ENCODE measurements at places on chromosomes 3 and 15.
A peak's percentile ranks its signal among the peaks of the same experiment; 100 is the strongest.

DNA sequence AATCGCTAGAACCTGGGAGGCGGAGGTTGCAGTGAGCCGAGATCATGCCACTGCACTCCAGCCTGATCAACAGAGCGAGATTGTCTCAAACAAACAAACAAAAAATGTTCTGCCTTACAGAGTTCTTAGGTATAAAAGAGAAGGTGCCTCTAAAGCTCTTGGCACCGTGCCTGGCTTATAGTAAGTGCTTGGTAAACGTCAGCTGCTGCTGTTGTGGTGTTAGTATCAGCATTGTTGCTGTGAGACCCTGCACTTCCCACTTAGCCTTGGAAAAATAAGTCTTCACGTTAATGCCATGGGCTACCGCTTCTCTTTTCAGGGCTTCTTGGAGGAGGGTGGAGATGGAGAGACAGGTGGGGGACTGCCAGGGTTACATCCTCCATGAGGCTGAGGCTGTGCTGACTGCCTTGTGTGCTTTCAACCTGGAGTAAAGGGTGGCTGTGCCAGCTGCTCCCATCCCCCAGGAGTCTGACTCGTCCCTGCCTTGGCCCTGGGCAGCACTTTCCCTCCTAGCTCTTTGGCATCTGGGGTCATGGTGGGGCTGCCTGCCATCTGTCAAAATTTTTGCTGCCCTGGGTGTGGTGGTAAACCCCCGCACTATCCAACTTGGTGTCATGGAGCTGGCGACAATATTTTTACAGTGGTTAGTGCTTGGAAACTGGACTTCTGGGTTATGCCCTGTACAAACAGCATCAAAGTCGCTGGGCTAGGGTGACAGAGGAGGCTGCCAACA, 17.8 kb downstream of the FLNB start:
- no peak for DNase-seq

DNA sequence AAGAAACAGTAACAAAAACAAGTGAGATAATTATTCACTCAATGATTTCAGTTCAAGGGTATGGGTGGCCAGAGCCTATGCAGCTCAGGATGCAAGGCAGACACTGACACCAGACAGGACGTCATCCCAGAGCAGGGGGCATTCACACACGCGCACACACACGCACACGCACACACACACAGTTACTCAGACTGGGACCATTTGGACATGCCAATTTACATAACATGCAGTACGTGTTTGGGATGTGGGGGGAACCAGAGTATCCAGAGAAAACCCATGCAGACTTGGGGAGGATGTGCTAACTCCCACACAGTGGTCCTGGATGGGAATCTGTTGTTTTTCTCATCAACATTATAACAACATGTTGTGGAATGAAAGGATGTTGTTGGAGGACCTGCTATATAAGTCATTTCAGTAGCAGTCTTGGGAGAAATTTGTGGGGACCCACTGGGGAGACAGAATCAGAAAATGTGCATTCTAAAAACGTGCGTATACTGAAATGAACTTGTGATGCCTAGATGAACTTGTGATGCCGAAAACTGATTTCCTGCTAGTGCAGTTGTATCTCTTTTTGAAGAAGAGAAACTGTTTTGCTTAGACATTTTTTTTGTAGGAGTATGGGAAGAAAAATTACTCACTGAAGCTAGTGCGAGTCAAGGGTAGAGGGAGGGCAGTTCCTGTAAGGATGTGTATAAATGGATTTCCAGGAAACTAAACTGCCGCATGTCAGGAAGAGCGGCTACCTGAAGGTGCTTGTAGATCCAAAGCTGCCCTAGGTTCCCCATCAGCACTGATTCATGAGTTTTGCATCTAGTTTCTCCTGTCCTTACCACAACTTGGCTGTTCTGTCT, 25.2 kb downstream of the CD200 start:
- DNase-seq: peak; percentile 53

DNA sequence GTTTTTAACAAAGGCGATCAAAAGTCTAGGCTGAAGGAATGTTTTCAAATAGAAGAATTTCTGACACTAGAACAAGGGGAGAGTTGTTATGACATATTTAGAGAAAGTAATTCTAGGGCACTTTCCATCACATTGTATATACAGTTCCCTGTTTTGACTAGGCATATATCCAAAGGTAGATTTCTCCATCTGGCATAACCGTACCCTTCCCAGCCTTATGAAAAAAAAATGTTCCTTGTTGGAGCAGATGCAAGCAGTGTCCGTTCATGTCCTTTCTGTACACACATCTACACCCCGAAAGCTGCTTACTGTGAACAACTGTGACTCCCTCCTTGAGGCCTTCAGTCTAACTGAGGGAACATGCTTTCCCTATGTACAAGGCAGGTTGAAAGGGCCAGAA, 271.7 kb upstream of the GBE1 start:
- no peak for DNase-seq

GRCh38 chr15:42726114-42726513, 10.8 kb downstream of the CDAN1 start:
- no peak for DNase-seq

GRCh38 chr3:113498221-113499005, 16.5 kb downstream of the SPICE1 start:
- no peak for DNase-seq

GRCh38 chr3:194596906-194597305, 36.3 kb downstream of the TMEM44 start:
- DNase-seq: no peak

DNA sequence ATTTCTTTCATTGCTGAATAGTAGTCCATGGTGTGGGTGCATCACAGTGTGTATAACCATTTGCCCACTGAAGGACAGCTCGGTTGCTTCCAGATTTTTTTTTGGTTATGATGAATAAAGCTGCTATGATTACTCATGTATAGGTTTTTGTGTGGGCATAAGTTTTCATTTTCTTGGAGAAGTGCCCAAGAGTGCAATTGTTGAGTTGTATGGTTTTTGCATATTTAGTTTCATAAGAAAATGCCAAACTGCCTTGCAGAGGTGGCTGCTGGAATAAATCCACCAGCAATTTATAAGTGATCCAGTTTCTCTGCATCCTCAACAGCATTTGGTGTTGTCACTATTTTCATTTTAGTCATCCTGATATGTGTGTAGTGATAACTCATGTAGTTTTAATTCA, 8.4 kb upstream of the SPESP1 start:
- no peak for DNase-seq

DNA sequence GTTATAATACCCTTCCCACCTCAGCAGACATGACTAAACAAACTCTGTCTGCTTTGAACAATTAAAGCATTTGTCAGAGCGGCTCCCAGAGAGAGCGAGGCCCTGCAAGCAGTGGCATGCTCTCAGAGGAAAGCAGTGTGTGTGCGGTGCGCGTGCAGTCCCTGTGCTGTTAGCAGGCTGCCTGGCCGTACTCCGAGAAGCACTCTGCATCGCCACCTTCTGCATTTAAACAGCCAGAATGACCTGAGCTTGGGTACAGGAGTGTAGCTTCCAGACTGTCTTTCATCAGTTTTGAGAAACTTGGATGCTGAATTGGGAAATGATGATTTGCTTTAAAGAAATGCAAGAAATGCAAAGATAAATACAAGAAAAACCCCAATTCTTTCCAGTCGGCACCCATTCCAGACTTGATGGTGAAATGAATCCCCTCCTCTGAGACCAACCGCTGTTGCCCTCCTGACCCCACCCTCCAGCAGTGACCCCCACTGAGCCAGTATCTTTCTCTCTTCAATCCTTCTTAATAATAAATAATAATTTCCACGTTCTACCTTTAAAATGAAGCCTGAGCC, 113.5 kb downstream of the VGLL4 start:
- no peak for DNase-seq

GRCh38 chr3:58434168-58434504, 504 bp upstream of the PDHB start:
- no peak for DNase-seq

GRCh38 chr3:15268033-15268631, 62.1 kb downstream of the CAPN7 start:
- DNase-seq: peak; percentile 83

- DNase-seq: no peak
These were observed 66.0 kb downstream of the IGSF11 start for GRCh38 chr3:118968640-118969039.

DNA sequence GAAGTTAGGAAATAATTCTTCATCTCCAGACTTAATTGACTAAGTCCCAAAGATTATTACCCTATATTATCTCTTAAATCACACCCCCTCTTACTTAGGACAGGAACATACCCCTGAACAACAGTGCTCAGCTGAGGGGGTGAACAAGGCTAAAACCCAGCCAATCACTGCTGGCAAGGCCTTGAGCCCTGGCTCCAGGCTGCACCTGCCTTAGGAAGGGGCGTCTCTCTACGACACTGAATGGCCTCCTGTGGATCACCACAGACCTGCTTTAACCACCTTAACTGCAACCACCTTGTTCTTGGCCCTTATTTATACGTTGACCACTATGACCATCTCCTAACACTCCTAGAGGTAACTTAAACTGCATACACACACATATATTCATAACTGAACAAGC, 267.4 kb upstream of the THBS1 start:
- DNase-seq: no peak

DNA sequence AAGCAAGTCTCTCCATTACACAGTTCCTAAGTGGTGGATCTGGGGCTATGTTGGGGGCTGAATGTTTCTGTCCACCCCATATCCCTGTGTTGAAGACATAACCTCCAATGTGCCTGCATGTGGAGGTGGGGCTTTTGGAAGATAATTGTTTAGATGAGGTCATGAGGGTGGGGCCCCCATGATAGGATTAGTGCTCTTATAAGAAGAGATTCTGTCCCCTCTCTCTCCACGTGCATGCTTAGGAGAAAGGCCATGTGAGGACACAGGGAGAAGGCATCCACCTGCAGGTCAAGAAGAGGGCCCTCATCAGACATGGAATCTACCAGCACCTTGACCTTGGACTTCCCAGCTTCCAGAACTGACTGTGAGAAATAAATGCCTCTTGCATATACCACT, 231.0 kb upstream of the CHRNA7 start:
- DNase-seq: no peak

- no peak for DNase-seq
These were observed 87.4 kb upstream of the GPR149 start for GRCh38 chr3:154517404-154517803.

DNA sequence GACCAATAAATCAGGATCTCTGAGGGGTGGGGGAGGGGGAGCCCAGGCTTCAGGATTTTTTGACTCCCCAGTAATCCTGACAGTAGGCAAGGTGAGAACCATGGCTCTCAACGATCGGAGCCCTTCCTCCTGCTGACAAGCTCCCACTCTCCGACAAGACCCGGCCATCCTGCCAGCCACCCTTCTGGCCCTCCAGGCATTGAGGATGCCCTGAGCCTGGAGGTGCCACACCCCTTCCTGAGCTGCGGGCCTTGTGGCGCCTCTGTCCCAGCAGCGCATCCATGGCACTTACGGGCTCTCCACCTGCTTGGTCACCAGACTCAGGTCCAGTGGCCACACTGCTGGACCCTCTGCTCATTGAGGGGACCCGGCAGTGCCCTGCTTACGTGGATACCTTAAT, 46.0 kb downstream of the MGLL start:
- no peak for DNase-seq

DNA sequence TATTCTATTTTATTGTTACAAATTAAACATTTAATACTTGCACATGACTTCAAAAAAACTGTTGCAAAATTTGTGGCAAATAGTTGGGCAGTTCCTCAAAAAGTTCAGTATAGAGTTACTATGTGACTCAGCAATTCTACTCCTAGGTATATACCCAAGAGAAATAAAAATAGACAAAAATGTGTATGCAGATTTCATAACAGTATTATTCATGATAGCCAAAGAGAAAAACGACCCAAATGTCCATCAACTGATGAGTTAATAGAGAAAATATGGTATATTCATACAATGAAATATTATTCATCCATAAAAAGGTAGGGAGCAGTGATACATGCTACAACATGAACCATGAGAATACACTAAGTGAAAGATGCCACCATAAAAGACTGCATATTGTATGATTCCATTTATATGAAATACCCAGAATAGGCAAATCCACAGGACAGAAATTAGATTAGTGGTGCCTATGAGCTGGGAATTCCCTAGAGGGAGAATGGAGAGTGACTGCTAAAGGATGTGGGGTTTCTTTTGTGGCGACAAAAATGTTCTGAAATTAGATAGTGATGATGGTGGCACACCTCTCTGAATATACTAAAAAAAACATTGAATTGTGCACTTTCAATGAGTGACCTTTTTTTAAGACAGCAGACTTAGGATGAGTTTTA, 31.6 kb upstream of the CLASP2 start:
- DNase-seq: no peak

DNA sequence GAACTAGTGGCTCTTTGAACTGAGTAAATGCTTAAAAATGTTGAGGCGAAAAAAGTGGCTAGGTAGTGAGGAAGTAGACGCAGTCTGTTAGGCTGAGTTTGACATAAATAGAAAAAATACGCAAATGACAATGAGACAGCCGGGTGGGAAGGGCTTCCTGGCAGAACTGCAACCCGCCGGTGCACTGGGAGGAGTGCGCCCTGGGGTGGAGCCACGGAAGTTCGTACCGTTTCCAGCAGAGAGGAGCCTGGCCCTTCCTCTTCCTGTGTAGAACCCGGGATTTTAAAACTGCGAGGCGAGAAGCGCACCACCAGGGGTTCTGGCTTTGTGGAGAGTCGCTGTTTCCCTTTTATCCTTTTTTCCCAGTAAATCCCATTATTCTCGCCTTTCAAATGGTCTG, 602.6 kb downstream of the PYDC2 start:
- DNase-seq: no peak

DNA sequence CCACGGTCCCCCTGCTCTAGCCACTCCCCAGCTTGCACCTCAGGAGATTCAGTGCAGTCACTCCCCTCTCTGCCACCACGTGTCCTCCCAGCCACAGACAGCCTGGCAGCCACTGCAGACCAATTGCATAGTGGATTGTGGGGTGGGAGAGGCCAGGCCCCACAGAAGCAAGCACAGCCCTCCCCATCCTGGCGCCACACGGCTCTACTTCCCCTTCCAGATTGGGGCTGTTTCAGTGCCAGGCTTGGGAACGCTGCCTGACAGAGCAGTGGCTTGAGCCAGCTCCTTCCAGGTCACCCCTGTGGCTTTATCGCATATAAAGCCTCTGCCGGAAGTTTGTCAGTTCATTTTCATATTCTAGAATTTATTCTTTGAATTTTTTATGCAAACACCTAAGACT, 90.7 kb downstream of the TMEM266 start:
- no peak for DNase-seq

DNA sequence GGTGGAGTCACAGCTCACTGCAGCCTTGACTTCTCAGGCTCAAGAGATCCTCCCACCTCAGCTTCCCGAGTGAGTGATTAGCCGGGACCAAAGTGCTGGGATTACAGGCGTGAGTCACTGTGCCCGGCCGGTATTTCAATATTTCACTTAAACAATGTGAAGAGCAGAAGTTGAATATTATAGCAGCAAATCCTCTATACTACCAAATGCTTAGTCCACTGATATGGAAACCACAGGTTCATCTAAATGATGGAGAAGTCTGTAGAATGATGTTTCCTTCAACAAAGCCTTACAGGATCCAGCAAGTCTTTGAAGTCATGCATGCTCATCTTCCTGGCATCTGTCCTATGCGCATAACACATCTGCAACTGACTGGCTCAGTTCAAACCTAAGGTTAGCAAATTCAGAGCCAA, 20.3 kb upstream of the UACA start:
- DNase-seq: no peak

- DNase-seq: no peak
These were observed 463.1 kb upstream of the ARHGEF26 start for GRCh38 chr3:153658136-153658535.

- DNase-seq: peak; percentile 84
These were observed 4.0 kb upstream of the SIN3A start for GRCh38 chr15:75455424-75455981.

- no peak for DNase-seq
These were observed 29.4 kb upstream of the ZBTB38 start for GRCh38 chr3:141338881-141339280.

GRCh38 chr3:28286595-28286994, 45.2 kb downstream of the CMC1 start:
- no peak for DNase-seq

Data from stimulated activated naive CD4-positive, alpha-beta T cell (primary cell).